Germinal center (tissue), 1 donor: ENCODE measurements at places on chromosomes 16 and 17.

- no peak for DNase-seq
These were observed 56.0 kb downstream of the ZFPM1 start for GRCh38 chr16:88508868-88509748.

GRCh38 chr16:28237754-28238357 lies 26.1 kb upstream of the XPO6 start:
- DNase-seq = no peak

DNA sequence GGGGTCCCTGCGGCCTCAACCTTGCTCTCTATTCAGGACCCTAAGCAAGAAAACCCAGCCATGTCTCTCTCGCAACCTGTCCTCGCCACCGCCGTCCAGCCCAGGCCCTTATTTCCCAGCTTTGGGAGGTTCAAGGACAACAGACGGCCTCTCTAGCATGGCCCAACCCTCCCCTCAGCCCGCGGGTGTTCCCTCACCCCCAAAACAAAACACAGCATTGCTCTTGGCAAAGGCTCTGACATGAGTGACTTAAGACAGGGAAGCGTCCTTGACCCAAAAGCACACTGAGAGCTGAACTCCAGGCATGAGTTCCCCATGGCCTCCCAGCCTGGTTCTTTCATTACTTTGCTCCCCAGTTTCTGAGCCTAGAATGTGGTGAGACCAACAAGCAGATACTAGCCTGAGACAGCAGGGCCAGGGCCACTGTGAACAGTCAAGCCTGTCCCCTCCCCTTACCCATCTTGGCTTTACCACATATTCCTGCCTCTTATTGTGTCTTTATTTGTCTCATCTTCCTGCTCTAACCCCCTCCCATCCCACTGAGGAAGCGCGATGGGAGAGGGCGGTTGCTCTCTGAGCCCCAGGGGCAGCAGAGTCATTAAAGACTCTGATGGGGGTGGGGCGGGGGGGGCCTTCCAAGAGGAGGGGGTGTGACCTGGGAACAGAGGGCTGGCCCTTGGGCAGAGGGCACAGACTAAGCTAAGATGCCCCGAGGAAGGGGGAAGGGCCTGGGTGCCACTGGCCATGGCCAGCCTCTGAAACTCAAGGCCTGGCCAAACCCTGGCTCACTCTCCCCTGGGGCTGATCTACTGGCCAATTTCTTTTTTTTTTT lies 11.8 kb downstream of the SREBF1 start:
- DNase-seq = no peak

GRCh38 chr16:82146957-82147356 lies 23.1 kb downstream of the MPHOSPH6 start:
- DNase-seq = no peak

- no peak for DNase-seq
These were observed 1.6 kb downstream of the SGCA start for GRCh38 chr17:50167371-50167770.

DNA sequence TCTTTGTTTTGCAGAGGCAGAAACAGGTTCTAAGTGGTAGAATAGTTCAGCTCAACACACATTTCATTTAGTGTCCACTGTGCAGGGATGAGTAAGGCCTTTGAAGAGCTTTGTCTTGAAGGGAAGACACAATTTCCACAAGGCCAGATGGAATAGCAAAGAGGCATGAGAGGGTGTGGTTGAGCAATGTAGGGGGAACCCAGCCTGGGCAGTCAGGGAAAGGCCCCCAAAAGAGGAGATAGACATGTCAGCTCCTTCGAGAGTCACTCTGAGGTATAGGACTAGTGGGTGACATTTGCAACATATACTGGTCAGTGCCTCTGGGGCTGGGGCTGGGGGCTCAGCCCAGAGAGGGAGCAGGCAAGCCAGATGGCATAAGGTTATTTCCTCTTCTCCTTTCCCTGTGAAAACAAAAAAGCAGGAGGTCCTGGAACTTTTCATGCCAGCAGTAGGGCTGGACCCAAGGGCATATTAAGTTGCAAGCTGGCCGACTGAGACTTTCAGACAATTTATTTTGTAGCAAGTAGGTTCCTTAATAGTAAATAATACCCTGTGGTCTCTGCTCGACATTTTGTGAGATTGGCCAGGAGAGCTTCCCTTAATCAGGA lies 7.1 kb downstream of the ALKBH5 start:
- DNase-seq = no peak

DNA sequence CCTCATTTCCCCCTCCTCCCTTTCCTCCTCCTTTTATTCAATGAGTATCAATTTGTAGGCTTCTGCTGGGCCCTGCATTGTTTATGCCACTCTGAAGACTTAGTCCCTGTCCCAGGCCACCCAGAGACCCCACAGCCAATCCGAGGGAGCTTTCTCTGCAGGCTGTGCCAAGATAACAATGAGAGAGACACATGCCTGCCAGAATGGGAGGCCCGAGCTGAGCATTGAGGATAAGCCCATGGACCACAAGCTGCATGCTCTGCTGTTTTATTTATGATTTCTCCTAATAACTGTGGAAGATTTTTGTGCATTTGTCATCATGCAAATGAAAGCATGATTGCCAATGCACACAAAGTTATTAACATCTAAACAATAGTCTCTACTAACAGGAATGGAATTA lies 3.0 kb downstream of the RCVRN start:
- DNase-seq = no peak

- no peak for DNase-seq
These were observed 772.1 kb upstream of the CA10 start for GRCh38 chr17:52930581-52930980.

- no peak for DNase-seq
These were observed 7.4 kb downstream of the GNAO1 start for GRCh38 chr16:56198755-56199114.

DNA sequence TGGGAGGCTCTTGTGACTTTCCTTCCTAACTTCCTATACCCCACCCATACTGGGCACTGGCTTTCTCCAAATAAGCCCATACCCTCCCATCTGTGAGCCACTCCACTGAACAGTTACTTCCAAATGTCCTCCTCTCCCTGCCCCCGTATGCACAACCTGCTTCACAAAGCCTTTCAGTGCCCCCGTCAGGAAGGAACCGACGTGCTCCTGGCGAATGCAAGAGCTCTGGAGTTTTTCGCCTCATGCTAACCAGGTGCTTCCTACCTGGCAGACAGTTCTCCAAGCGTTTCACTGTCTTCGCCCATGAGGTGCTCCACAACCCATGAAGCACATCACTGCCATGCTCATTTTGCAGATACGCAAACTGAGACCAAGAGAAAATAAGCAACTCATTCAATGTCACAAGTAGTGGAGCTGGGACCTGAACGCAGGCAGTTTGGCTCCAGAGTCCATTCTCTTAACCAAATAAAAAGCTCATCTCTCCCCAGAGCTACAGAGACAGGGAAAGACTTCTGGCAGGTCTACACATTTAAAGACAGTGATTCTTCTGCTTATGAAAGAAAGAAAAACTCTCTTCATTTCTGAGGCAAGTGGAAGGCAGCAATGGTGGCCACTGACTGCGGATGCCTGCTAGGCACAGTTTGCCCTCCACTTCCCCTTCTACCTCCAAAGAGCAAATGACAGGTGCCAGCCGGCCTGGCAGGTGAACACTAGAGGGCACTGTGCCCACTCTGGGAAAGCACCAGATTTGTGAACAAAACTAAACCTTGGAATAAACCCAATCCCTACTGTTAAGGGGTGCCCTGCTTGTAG lies 23.8 kb downstream of the SPHK1 start:
- peak; percentile 84 for DNase-seq

DNA sequence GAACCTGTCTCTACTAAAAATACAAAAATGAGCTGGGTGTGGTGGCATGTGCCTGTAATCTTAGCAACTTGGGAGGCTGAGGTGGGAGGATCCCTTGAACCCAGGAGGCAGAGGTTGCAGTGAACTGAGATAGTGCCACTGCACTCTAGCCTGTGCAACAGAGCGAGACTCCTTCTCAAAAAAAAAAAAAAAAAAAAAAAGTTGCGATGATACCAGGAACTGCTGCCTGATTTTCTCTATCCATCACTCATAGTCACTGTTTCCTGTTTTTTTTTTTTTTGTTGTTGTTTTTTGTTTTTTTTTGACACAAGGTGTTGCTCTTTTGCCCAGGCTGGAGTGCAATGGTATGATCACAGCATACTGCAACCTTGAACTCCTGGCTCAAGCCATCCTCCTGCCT lies 59.2 kb downstream of the ABCC1 start:
- DNase-seq = no peak

- no peak for DNase-seq
These were observed 362.0 kb downstream of the SEC14L1 start for GRCh38 chr17:77502626-77503292.

DNA sequence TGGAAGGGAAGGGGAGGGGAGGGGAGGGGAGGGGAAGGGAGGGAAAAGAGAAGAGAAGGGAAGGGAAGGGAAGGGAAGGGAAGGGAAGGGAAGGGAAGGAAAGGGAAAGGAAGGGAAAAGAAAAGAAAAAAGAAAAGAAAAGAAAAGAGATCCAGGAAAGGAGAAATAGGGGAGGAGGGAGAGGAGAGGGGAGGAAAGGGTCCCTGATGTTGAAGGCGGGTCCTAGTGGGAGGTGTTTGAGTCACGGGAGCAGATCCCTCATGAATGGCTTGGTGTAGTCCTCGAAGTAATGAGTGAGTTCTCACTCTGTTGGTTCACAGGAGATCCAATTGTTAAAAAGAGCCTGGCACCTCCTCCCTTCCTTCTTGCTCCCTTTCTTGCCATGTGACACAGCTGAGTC lies 6.9 kb upstream of the USP31 start:
- no peak for DNase-seq

DNA sequence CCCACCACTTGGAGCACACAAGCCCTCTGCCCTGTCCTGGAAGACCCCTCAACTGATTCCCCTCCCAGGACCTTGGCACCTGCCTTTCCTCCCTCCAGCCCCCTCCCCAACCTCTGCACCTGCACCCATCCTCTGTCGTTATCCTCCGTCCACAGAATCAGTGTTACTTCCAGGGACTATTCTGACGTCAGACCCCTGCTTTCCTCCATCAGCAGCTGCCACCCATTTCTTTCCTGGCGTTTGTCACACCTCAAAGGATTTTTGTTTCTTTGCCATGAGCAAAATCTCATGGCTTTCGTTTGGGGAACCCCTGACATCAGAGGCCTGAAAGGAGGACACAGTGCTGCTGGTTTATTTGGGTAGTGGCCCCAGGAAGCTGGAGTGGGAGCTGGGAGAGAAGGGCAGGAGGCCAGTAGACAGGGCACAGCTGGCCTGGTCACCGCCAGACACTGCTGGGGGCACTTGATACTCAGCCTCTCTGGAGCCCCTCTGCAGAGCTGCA lies 68.4 kb downstream of the SOCS1 start:
- no peak for DNase-seq

DNA sequence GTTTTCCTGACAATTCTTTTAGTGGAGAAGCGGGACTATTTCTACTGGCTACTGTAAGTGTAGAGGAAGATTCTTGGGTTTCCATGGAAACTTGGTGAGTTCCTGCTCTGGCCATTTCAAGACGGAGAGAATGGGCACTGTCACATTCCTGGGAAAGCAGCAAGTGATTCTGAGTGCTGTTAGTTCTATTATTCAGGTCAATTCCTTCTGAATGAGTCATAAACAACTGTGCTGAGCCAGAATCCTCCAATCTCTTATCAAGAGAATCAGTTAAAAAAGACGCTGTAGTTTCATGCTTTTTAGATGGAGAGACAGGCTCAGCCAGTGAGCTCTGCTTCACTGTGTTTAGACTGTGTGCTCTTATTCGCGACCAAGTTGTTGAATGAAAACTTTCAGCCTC lies 19.6 kb downstream of the AKAP10 start:
- no peak for DNase-seq

DNA sequence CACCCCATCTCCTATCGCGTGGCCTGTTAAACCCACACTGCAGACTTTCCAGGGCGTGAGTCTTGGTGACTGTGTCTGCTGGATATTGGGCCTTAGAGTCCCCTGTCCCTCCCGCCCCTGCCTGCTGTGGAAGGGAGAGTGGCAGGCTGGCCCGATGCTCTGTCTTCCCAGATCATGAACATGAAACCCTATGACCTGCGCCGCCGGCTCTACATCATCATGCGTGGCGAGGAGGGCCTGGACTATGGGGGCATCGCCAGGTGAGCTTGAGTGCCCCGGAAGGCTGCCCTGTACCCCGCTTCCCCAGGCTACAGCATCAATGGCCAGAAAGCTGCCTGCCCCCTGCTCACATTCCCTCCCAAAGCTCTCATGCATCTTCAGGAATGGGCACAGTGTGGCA lies 19.5 kb upstream of the CLEC18A start:
- no peak for DNase-seq

- no peak for DNase-seq
These were observed 775 bp downstream of the CYTH1 start for GRCh38 chr17:78781104-78781892.

- DNase-seq = no peak
These were observed 50.3 kb upstream of the PHOSPHO1 start for GRCh38 chr17:49280918-49281317.

DNA sequence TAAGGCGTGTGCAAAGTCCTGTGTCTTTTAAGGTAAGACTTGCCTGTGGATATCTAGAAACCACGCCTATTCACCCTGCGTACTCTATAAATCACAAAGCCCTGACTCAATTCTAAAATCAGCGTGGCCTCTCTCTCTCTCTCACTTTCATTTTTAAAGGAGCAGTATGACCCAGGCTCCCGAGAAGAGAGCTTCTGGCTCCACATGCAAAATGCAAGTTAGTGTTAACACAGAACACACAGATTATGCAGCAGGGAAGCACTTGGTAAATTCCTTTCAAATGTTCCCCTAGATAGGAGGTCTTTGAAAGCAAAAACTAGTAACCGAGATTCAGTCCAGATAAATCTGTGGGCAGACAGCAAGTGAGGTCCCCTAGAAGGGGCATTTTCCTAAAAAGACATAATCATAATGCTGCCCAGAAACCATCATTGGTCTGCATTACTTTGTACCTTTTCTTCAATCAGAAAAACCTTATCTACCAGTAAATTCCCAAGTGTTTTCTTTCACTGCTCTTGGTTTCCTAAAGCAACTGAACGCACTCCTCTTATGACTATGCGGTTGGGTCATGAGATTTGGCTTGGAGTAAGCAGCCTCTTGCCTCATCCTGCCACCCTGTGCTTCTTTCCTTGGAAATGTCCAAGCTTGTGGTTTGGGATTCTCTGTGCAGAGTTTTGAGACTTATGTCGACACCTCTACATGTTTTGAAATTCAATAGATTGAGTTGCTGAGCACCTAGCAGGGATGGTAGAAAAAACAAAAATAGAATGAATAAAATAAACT lies 31.7 kb upstream of the KCNJ2 start:
- DNase-seq = peak; percentile 20

GRCh38 chr17:36578671-36579070 lies 13.0 kb upstream of the DHRS11 start:
- no peak for DNase-seq

DNA sequence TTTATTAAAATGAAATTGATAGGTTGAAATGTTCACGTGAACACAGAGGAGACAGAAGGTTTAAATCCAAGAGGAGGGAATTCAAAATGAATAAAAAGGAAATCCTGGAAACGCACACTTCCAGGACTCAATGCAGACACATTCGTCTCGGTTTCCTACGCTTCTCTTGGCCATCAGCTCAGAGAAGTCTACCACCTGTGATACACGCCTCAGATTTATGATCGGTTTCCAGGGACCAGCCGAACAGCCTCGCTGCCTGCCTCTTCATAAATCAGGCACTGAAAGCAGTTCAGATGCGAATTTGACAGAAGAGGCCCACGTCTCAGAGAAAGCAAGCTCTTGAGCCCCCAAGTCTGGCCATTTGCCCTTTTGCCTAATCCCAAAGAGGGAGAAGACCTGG lies 125.5 kb upstream of the IRX3 start:
- no peak for DNase-seq
